Stimulated activated CD4-positive, alpha-beta T cell treated with anti-CD3 and anti-CD28 coated beads, TNF-alpha, amount 100 ng/mL, for 1 hour (primary cell): ENCODE measurements at places on chromosomes 5 and 9.

GRCh38 chr9:133715295-133715865 lies 22.8 kb downstream of the SARDH start:
- DNase-seq: no peak

DNA sequence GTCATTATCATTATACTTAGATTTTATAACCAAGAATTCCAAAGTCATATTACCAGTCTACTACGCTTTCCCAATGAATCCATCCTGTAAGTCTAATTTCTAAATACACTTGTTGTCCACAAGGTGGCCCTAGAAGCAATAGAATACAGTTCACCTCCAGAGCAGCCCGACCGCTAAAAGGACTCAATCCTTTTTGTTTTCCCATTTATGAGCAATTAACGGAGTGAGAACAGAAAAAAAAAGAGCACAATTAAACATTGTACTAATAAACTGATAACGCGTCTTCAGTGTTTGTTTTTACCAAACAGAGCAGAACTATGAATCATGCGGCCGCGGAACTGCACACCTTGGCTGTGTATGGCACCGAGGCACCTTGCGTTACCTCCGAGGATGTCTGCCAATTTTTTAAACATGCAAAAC lies 160.7 kb upstream of the DAPK1 start:
- DNase-seq: no peak

DNA sequence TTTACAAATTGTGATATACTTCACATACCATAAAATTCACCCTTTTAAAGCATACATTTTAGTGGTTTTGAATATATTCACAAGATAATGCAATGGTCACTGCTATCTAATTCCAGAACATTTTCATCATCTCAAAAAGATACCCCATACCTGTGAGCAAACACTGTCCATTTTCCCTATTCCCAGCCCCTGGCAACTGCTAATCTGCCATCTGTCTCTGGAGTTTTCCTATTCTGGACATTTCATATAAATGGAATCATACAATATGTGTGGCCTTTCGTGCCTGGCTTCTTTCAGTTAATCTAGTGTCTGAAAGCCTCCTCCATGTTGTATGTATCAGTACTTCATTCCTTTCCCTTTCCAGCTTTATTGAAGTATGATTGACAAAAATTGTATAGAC lies 14.7 kb downstream of the SNX30 start:
- no peak for DNase-seq

DNA sequence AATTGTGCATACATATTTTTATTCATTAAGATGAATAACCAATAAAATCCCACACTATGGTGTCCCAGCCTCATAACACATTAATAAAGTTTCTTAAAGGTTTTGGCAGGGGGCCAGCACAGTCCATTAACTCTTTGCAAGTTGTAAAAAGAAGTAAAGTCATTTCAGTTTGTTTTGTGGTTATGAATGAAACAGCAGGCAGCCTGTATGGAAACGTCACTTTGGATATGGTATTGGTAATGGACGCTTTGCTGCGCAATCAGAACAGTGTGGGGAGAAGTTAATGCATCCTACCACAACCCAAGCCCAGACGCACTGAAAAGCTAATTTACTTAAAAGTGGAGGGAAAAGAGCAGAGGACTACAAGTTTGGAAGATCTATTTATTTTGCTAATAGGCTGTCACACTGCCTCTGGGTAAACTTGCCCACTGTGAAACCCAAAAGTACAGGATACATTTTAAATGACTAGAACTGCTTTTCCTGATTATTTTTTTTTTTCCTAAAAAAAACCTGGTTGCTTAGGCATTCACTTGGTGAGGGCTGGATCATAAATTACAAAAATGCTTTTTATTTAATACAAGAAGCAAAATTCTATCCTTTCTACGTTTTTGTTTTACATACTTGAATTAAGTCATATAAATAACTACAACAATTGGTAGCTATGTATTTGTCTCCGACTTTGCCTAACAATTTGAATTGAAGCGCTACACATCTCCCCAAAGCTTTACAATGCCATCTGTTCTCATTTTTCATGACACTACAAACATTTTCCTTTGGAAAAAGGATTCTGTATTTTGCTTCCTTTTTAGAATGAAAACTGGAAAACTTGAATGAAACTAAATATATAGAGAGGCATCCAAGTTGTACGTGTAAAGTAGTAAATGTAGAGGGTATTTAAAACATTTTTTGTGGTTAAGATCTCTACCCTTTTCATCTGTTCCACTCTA lies 104.3 kb downstream of the NFIB start:
- DNase-seq: no peak

DNA sequence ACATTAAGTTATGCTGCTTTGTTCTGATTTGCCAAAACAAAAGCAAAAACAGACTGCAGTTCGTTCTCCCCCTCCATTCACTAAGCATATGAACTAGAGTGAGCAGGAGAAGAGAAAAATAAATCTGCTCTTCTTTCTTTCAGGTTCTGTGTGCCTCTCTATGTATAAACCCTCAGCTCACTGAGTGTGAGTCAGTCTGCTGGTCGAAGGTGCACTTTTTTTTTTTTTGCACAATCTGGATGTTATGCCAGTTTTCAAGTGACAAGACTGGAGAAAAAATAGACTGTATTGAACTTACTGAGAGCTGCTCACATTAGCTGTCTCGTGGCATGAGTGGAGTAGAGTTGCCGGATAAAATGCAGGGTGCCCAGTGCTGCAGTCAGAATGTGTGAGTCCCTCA lies 244.6 kb upstream of the ATP10B start:
- DNase-seq: no peak
